Activated CD8-positive, alpha-beta T cell treated with anti-CD3 and anti-CD28 coated beads for 36 hours (primary cell): ENCODE measurements at places on chromosomes 3 and 15. TPM values are rescaled to one million over a fixed set of nuclear protein-coding genes. Genes with fewer than 3 reads are reported as not detected.

CLPX gene
- 77.4 TPM for total RNA-seq

- no peak for DNase-seq
Observed at GRCh38 chr3:69164296-69164695, 41.9 kb upstream of the LMOD3 start.

- peak; percentile 85 for DNase-seq
Observed at GRCh38 chr3:141875893-141876380, 506 bp upstream of the ATP1B3 start.

DNA sequence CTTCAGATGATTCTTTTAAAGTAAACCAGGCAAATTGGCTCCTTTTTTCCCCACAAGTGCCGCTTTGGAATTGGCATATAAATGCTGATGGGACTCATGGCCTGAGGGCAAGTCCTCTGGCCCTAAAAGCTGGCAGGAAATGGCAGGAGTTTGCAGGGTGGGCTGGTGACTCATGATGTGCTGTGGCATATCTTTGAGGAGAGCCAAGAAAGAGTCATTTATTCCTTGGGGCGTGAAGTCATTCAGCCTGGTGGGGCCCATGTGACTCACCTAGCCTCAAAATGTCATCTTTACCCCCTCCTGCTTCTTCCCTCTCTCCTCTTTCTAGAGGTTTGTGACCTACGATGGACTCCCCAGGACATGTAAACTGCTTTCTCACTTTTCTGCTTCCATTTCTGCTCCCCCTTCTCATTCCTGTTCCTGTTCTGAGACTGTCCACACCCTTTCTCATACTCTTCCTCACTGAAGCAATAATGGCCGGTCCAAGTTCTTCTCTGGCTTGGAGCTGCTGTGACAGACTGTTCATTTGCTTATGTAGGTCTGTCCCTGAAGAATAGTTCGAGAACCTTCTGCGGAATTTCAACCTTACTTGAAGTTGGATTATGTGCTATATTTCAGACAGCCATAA lies 326.1 kb downstream of the SATB1 start:
- peak; percentile 86 for DNase-seq

DNA sequence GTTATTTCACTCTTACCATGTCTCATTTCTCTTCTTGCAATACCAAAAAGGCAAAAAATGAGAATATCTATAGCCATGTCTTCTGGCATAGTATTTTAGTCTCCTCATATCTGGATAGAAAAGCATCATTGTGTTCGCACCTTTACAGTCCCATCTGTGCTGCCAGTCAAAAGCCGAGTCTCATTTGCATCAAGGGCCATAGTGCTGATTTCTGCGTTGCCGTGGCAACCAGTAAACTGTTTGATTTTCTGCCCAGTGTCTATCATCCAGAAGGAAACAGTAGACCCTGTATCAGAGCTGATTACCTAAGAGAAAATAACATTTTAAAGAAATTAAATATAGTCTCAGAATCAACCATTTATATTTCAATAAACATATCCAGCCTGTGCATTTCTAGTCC lies 86.1 kb upstream of the SERPINI2 start:
- no peak for DNase-seq

DNA sequence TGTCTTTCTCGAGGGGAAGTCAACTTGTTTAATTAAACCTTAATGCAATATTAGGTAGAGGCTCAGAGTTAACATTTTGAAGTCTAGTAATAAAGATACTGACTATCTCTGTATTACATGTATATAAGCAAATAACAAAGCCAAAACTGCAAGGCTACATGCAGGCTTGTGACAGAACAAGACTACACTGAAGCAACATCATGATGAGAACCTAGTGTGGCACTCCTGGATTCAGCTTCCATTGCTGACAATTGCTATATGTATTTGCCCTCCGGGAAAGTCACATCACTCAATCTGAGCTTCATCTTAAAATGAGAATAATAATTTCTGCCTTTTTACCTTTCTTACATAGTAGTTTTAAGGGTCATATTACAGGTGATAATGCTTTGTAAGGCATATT lies 15.6 kb upstream of the IL1RAP start:
- DNase-seq, result no peak

- DNase-seq, result no peak
Observed at GRCh38 chr3:100500320-100500880, 8.0 kb downstream of the TMEM45A start.

GRCh38 chr15:89138999-89139612 lies 50.9 kb downstream of the ABHD2 start:
- DNase-seq, result no peak

- no peak for DNase-seq
Observed at GRCh38 chr3:14208977-14209394, 30.4 kb downstream of the LSM3 start.

- peak; percentile 34 for DNase-seq
Observed at GRCh38 chr3:106206146-106206545, 337.3 kb upstream of the CBLB start.

- DNase-seq, result peak; percentile 11
Observed at GRCh38 chr3:123559040-123559861, 25.6 kb downstream of the HACD2 start.

DNA sequence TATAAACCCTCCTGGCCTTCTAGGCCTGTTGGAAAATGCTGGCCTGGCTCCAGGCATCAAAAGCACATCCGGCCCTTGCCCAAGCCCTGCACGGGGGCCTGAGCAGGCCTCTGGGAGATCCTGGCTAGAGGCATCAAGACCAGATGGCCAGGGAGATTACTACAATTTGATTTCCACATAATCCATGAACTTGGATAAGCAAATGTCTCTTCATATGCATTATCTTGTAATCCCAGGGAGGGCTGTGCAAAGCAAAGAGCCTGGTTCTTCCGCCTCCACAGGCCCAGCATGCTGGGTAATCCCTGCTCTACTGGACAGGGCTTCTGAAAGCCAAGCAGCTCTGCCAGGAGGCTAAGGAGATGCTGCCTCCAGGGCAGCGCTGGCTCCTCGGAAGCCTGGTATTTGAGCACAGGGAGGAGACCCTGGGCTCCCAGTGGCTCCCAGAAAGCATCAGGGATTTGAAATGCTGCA lies 18.2 kb downstream of the MRPL46 start:
- no peak for DNase-seq

DNA sequence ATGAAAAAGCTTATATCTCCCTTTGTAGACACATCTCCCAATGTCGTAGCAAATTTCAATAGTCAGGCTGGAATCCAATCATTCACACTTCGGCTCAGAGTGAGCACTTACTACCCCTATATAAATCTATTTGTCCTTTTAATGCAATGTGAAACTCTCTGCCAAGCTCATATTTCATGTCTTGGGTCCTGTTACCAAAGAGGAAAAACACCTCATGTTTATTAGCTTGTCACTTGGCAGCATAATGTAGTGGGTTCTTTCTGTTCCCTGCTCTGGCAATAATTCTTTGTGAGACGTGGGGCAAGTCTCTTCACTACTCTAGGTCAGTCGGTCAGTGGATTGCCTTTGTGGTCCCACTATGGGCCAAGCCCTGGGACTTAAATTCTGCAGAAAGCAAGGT lies 107.1 kb downstream of the SRGAP3 start:
- DNase-seq, result no peak

- DNase-seq, result peak; percentile 33
Observed at GRCh38 chr15:86611417-86612040, 531.9 kb downstream of the AGBL1 start.

GRCh38 chr3:3516996-3517395 lies 282.2 kb upstream of the LRRN1 start:
- no peak for DNase-seq

DNA sequence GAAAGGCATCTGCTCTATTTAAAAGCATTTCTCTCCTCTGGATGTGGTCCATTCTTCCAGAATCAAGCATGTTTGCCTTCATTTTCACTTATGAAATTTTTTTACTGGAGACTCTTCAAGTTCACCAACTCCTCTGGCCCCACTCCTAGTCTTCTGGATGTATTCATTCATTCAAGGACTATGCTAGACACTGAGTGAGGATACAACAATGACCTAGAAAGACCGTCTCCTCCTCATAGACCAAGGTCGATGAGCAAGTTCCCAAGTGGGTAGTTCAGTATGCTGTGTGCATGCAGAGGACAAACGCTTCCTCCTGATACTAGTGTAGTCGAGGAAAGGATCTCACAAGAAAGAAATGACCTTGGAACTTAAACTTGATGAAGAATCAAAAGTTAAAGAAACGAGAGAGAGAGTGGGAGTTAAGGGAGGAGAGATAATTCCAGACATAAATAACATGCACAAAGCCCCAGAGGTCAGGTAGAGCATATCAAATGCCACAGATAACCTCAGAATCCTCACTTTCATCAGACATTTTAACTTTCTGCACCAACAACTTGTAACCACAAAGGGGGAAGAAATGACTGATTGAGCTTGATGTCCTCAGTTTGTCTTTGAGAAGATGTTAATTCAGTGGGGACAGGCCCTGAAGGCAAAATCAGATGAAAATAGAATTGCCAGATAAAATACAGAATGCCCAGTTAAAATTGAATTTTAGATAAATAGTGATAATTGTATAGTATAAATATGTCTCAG lies 149.4 kb downstream of the IMPG2 start:
- DNase-seq, result no peak
